ENCODE measurements at places on chromosomes 12 and 14.

DNA sequence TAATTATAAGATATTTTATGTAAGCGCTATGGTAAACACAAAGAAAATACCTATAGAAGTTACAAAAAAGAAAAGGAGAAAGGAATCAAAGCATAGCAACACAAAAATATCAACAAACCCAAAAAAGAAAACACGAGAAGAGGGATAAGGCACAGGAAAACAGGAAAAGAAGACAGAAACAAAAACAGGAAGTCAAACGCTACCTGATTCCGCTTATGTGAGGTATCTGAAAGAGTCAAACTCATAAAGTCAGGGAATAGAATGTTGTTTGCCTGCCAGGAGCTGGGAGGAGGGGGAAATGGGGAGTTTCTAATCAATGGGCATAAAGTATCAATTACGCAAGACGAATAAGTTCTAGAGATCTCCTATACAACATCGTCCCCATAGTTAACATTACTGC is 39.9 kb upstream of the GPR132 start:
- DNase-seq = no peak

GRCh38 chr12:19550626-19551025 is 111.3 kb downstream of the AEBP2 start:
- DNase-seq = no peak

- no peak for DNase-seq
Observed at GRCh38 chr12:77980782-77981181, 150.1 kb downstream of the NAV3 start.

GRCh38 chr14:33564774-33565630 is 385.9 kb downstream of the EGLN3 start:
- peak; percentile 95 for DNase-seq

GRCh38 chr12:25422241-25422640 is 130.8 kb downstream of the LMNTD1 start:
- DNase-seq = no peak

GRCh38 chr12:67137256-67137655 is 131.9 kb upstream of the CAND1 start:
- DNase-seq = no peak

DNA sequence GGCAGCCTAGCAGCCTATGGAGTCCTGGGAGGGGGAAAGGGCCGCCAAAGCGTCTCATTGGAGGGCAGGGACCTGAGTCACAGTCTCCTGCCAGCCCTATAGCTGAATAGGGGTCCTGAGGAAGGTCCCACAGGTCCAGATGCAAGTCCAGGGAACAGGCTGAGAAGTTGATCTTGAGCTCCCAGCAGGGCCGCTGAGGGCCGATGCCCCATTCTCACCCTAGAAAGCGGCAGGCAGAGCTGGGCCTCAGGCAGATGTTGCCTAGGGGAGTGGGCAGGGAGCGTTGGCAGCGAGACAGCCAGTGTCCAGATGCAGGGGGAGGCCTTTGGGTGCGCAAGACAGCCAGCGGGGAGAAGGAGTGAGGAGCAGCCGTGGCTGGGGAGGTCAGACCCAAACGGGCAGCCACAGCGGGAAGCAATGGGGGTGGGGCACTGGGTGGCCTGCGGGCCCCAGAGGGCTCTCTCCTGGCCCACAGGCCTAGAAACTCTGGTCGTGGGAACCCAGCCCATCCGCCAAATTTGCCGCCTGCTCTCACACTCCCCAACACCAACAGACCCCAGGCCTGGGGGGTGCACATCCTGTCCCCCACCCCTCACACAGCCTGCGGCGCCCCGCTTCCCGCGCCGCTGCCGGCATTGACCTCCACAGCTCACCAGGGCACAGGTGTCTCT is 1.1 kb downstream of the HDAC7 start:
- peak; percentile 57 for DNase-seq

- peak; percentile 60 for DNase-seq
Observed at GRCh38 chr12:94649349-94650142, 811 bp downstream of the TMCC3 start.

- DNase-seq = no peak
Observed at GRCh38 chr12:43852744-43853143, 16.9 kb downstream of the TMEM117 start.

DNA sequence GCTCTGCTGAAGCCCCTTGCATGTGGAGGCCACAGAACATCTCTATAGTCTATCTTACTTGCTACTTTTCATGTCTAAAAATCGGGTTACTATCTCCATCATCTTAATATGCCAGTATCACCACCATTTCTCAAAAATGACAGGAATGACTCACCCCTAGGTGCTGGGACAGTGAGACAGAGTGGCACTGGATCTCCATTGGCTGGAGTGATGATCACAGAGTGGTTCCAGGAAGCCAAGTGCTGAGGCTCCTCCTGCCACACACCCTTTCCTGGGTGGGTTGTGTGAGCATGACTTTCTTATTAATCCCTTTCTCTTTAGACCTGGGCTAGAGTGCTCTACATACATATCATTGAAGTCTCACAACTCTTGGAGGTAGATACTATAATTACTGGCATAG is 3.3 kb upstream of the ASCL1 start:
- DNase-seq = no peak
